Ascending aorta (tissue), 2 donors: ENCODE measurements at places on chromosomes 16 and 17. TPM values are rescaled to one million over a fixed set of nuclear protein-coding genes. Genes with fewer than 3 reads are reported as not detected.

GRCh38 chr17:40333781-40334448 is 24.9 kb downstream of the RARA start:
- no peaks in the 10 kb centered on the region for H3K27me3 ChIP-seq
- no peak for DNase-seq
- peaks cover 70% of the 10 kb centered on the region for H3K4me1 ChIP-seq
- H3K36me3 ChIP-seq = no peaks in the 10 kb centered on the region
- H3K4me3 ChIP-seq = no peak overlapping the region
- peak overlapping the region; percentile 82 for H3K27ac ChIP-seq

- H3K27me3 ChIP-seq = no peaks in the 10 kb centered on the region
- peak overlapping the region; percentile 41 for H3K27ac ChIP-seq
- no peak overlapping the region for H3K4me3 ChIP-seq
- H3K36me3 ChIP-seq = no peaks in the 10 kb centered on the region
- peak; percentile 76 for DNase-seq
- H3K4me1 ChIP-seq = peaks cover 3% of the 10 kb centered on the region
These were observed 144.7 kb upstream of the SOX9 start for GRCh38 chr17:71976011-71976649.

GRCh38 chr17:33040461-33040860 is 48.8 kb downstream of the SPACA3 start:
- no peaks in the 10 kb centered on the region for H3K36me3 ChIP-seq
- H3K27me3 ChIP-seq = no peaks in the 10 kb centered on the region
- no peak overlapping the region for H3K4me3 ChIP-seq
- H3K27ac ChIP-seq = no peak overlapping the region
- DNase-seq = no peak

GRCh38 chr16:78490847-78491246 is 391.4 kb downstream of the WWOX start:
- no peaks in the 10 kb centered on the region for H3K27me3 ChIP-seq
- DNase-seq = peak; percentile 14
- no peaks in the 10 kb centered on the region for H3K36me3 ChIP-seq

- H3K4me3 ChIP-seq = peak within 1 kb of the TSS; percentile 83
- no peak for DNase-seq
- peaks cover 9% of the 10 kb centered on the region for H3K36me3 ChIP-seq
- peak within 1 kb of the TSS; percentile 81 for H3K27ac ChIP-seq
- H3K27me3 ChIP-seq = no peaks in the 10 kb centered on the region
- peaks cover 7% of the 10 kb centered on the region for H3K4me1 ChIP-seq
These were observed at the start of gene UNKL for GRCh38 chr16:1414532-1415260. UNKL (minus strand) TSS chr16:1414704; CDS start chr16:1414691, 13 bp downstream.

DNA sequence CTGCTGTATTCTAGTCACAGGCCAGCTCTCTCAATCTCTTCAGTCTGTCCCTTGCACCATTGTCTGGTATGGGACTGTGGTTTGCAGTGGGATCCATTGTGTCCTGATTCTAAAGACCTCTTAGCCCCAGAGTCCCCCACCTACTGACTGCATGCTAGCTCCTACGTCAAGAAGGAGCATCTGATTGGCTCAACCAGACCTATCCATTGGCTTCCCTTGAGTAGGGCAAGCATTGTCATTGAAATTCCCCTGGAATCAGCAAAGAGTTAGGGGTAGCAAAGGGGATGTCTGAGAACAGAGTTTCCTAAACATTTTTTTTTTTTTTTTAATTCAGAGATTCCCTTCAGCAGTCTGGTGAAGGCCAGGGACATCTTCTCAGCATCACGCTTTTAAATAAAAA is 175.3 kb upstream of the MPHOSPH6 start:
- no peak overlapping the region for H3K27ac ChIP-seq
- DNase-seq = no peak
- H3K4me1 ChIP-seq = no peaks in the 10 kb centered on the region

DNA sequence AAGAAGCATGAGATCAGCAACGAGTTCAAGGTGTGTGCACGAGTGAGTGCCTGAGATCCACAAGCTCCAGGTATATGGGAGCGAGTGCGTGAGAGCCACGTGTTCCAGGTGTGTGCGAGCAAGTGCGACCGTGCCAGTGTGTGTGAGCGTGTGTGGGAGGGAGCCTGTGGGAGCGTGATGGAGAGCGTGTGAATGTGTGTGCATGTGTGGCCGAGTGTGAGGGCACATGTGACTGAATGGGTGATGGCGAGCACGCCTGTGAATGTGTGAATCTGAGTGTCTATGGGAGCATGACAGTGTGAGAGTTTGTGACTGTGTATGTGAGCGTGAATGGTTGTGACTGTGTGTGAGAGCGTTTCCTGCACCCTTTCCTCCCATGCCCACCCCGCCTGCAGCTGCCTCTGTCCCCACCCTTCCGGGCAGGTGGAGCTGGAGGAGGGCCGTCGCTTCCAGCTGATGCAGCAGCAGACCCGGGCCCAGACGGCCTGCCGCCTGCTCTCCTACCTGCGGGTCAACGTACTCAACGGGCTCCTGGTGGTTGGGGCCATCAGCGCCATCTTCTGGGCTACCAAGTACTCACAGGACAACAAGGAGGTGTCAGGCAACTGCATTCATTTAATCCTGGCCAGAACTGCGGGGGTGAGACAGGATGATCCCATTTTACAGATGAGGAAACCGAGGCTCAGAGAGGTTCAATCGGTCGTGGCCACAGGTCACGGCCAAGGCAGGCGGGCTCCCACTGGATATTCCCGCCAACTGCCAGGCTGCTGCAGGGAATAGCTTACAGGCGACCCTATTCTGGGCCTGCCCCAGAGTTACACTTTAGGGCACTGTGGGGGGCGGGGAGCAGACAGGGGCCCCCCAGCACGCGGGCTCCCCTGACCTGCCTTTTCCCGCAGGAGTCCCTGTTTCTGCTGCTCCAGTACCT is 3.7 kb downstream of the TMC8 start:
- no peaks in the 10 kb centered on the region for H3K36me3 ChIP-seq
- DNase-seq = no peak
- H3K4me1 ChIP-seq = peaks cover 10% of the 10 kb centered on the region
- H3K27ac ChIP-seq = no peak overlapping the region

GRCh38 chr16:79286646-79287423 is 313.7 kb downstream of the MAF start:
- H3K27ac ChIP-seq = no peak overlapping the region
- H3K27me3 ChIP-seq = no peaks in the 10 kb centered on the region
- peak; percentile 19 for DNase-seq
- H3K36me3 ChIP-seq = no peaks in the 10 kb centered on the region

DNA sequence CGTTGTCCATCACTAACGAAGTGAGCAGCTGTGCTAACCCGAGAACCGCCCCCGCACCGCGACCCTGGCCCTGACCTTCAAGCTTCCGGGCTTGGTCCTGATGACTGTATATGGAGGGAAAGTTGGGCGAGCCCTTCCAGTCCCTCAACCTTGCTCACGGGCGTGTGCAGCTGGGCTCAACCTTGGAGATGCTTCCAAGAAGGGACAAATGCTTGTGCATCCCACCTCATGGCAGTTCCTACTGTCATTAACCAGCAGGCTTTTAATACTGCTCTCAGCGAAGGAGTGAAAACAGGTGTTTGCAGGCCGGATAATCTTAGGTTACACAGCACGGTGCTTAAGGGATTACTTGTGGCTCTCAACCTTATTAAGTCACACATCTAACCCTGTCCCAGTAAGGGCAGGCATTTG is 33.5 kb downstream of the SRL start:
- H3K36me3 ChIP-seq = no peaks in the 10 kb centered on the region
- H3K4me3 ChIP-seq = no peak overlapping the region
- DNase-seq = no peak
- H3K4me1 ChIP-seq = peaks cover 15% of the 10 kb centered on the region

- H3K27ac ChIP-seq = peak overlapping the region; percentile 82
- no peaks in the 10 kb centered on the region for H3K27me3 ChIP-seq
- H3K4me1 ChIP-seq = peaks cover 25% of the 10 kb centered on the region
- DNase-seq = no peak
- no peaks in the 10 kb centered on the region for H3K36me3 ChIP-seq
- peak overlapping the region; percentile 6 for H3K4me3 ChIP-seq
These were observed 242.1 kb upstream of the GSE1 start for GRCh38 chr16:85370881-85371651.

GRCh38 chr16:51390877-51391276 is 239.8 kb upstream of the SALL1 start:
- H3K36me3 ChIP-seq = no peaks in the 10 kb centered on the region
- no peaks in the 10 kb centered on the region for H3K4me1 ChIP-seq
- no peaks in the 10 kb centered on the region for H3K27me3 ChIP-seq
- no peak overlapping the region for H3K27ac ChIP-seq
- H3K4me3 ChIP-seq = no peak overlapping the region
- no peak for DNase-seq

- peaks cover 11% of the 10 kb centered on the region for H3K4me1 ChIP-seq
- H3K36me3 ChIP-seq = peaks cover 36% of the 10 kb centered on the region
- H3K27me3 ChIP-seq = no peaks in the 10 kb centered on the region
- peak overlapping the region; percentile 78 for H3K27ac ChIP-seq
These were observed 771 bp downstream of the MSRB1 start for GRCh38 chr16:1942047-1942809.

DNA sequence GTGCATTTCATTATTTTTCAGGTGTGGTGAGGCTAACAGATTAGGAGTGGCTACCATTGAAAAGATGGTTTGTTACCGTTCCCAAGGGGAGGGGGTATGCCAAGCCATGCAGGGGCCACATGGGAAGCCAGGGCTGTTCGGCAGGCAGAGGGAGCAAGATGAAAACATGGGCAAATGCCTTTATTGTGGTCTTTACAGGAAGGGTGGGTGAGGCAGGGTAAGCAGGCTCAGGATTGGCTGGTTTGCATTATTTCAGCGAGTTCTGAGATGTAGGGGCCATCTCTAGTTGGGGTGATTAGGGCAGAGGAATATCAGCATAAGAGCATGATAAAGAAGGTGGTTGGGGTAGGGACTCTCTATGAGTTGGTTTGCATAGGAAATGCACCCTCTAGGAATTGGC is 117.6 kb downstream of the CCT6B start:
- no peak for DNase-seq
- no peaks in the 10 kb centered on the region for H3K4me1 ChIP-seq
- no peak overlapping the region for H3K4me3 ChIP-seq
- H3K36me3 ChIP-seq = no peaks in the 10 kb centered on the region
- no peak overlapping the region for H3K27ac ChIP-seq

- no peak for DNase-seq
- no peaks in the 10 kb centered on the region for H3K4me1 ChIP-seq
- H3K4me3 ChIP-seq = no peak overlapping the region
- no peak overlapping the region for H3K27ac ChIP-seq
These were observed 51.6 kb downstream of the ACTG1 start for GRCh38 chr17:81460856-81461460.

GRCh38 chr16:3070608-3071111 is 5.2 kb downstream of the IL32 start:
- no peak for DNase-seq
- H3K4me1 ChIP-seq = no peaks in the 10 kb centered on the region
- no peak overlapping the region for H3K4me3 ChIP-seq
- H3K27ac ChIP-seq = no peak overlapping the region

- H3K27me3 ChIP-seq = no peaks in the 10 kb centered on the region
- no peak overlapping the region for H3K4me3 ChIP-seq
- no peaks in the 10 kb centered on the region for H3K36me3 ChIP-seq
- H3K27ac ChIP-seq = no peak overlapping the region
These were observed 7.2 kb upstream of the GPRC5C start for GRCh38 chr17:74424657-74425056.

The KRTAP9-1 gene
- not detected for total RNA-seq

The KCNAB3 gene
- not detected for total RNA-seq

The GCGR gene
- total RNA-seq = not detected

The ARSG gene
- total RNA-seq = 7.3 TPM

The C17orf78 gene
- not detected for total RNA-seq

The BRICD5 gene
- total RNA-seq = 1.4 TPM

The NPLOC4 gene
- total RNA-seq = 128 TPM

The CETP gene
- total RNA-seq = not detected

The SLC47A1 gene
- total RNA-seq = 0.64 TPM

The RND2 gene
- total RNA-seq = 7.3 TPM

The TP53TG3B gene
- total RNA-seq = not detected

The GSDMA gene
- total RNA-seq = not detected

The PERCC1 gene
- total RNA-seq = not detected

The KRTAP1-5 gene
- total RNA-seq = not detected

The CCDC200 gene
- total RNA-seq = not detected
